ENCODE measurements at places on chromosomes 11 and 22.

GRCh38 chr11:10537600-10537999, 3.4 kb downstream of the RNF141 start:
- no peak for DNase-seq

GRCh38 chr11:47514825-47515647, 37.9 kb downstream of the CELF1 start:
- no peak for DNase-seq

DNA sequence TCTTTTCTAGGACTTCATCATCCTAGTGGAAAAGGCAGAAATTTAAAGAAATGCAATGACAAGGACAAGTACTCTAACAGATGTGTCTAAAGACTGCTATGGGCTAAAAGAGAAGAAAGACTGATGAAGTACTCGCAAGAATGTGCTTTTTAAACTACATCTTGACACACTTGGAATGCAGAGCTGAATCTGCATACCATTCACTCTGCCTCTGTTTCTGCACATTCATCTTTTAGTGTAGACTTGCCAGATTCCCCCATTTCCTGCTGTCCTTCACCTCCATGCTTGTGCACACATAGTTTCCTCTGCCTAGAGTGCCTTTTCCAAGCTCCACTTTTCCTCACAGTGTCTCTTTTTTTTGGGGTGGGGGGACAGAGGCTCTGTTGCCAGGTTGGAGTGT, 239.0 kb upstream of the CCDC179 start:
- no peak for DNase-seq

GRCh38 chr11:117883063-117883462, 6.6 kb upstream of the FXYD6 start:
- no peak for DNase-seq

- DNase-seq = no peak
These were observed 4.3 kb downstream of the APOL5 start for GRCh38 chr22:35721960-35722359.

DNA sequence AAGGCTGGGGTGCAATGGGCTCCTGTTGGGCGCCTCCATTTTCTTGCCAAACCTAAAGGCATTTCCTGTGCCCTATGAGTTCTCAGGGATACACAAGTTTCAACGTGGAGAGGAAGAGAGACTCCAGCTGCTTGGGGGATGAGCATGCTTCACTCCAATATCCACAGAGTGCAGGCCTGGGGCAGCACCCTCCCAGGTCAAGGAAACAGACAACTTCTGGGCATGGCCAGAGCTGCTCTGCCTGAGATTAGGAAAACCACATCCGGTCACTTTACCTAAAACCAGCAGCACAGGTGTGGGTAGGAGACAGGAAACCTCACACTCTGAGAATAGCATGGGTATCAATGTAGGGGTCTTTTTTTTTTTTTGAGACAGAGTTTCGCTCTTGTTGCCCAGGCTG, 28.7 kb downstream of the TMEM184B start:
- DNase-seq = no peak
